ENCODE measurements at places on chromosomes 6 and 20. TPM values are rescaled to one million over a fixed set of nuclear protein-coding genes. Genes with fewer than 3 reads are reported as not detected.

- no peaks in the 10 kb centered on the region for H3K4me1 ChIP-seq
- H3K36me3 ChIP-seq = no peaks in the 10 kb centered on the region
- no peak overlapping the region for H3K4me3 ChIP-seq
These were observed 296.5 kb downstream of the SMOC2 start for GRCh38 chr6:168737481-168737880.

GRCh38 chr20:54173653-54174456 lies at the start of gene CYP24A1:
Gene CYP24A1, minus strand, starts transcription at chr20:54173986. Its CDS starts 407 bp downstream, at chr20:54173579.
- peaks cover 56% of the 10 kb centered on the region for H3K27me3 ChIP-seq
- no peak within 1 kb of the TSS for H3K27ac ChIP-seq
- H3K4me3 ChIP-seq = no peak within 1 kb of the TSS
- peak; percentile 88 for DNase-seq

DNA sequence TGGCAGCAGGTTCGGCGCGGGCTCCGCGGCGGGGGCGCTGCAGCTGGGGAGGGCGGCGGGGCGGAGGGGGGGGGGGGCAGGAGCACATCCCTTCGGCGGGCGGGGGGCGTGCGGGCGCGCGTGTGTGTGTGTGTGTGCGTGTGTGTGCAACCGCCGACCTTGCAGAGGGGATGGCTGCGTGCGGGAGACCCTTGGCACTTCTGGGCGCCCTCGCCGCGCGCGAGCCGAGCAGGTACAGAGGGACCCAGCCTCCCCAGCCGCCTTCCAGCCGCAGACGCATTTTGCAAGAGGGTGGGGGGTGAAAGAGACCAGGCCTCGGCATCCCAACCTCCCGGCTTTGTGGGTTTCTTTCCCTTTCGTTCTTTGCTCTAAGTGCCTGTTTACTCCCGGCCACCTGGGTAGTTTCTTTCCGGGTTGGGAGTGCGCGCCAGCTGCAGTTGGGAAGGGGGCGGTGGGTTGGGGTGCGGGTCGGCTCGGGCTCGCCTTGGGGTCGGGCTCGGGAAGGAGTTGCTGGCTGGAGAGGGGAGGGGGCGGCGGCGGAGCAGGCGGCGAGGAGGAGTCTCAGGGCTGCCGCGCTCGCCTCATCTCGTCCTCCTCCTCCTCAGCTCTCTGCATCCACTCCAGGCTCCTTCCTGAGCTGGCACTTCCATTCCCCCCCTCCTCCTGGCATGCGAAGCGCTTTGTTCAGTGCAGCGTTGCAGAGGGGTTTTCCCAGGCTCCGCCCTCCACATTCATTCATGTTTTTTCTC lies 620 bp downstream of the HIVEP1 start:
- peak; percentile 89 for DNase-seq
- peaks cover 5% of the 10 kb centered on the region for H3K4me1 ChIP-seq
- H3K27me3 ChIP-seq = no peaks in the 10 kb centered on the region
- H3K4me3 ChIP-seq = peak overlapping the region; percentile 73
- H3K36me3 ChIP-seq = no peaks in the 10 kb centered on the region
- peak overlapping the region; percentile 98 for H3K27ac ChIP-seq

GRCh38 chr6:55954436-55954835 lies 79.0 kb upstream of the BMP5 start:
- H3K36me3 ChIP-seq = no peaks in the 10 kb centered on the region
- H3K4me3 ChIP-seq = no peak overlapping the region
- no peaks in the 10 kb centered on the region for H3K27me3 ChIP-seq
- DNase-seq = no peak

- no peaks in the 10 kb centered on the region for H3K36me3 ChIP-seq
- DNase-seq = peak; percentile 47
- no peak overlapping the region for H3K27ac ChIP-seq
These were observed 61.2 kb upstream of the SGK1 start for GRCh38 chr6:134379076-134379475.

- no peaks in the 10 kb centered on the region for H3K27me3 ChIP-seq
- DNase-seq = no peak
- H3K4me3 ChIP-seq = no peak overlapping the region
- H3K36me3 ChIP-seq = peaks cover 6% of the 10 kb centered on the region
These were observed 3.5 kb downstream of the CITED2 start for GRCh38 chr6:139370999-139371345.

GRCh38 chr6:130852844-130853554 lies 25.8 kb downstream of the SMLR1 start:
- no peaks in the 10 kb centered on the region for H3K4me1 ChIP-seq
- no peak overlapping the region for H3K27ac ChIP-seq
- DNase-seq = no peak
- no peaks in the 10 kb centered on the region for H3K36me3 ChIP-seq
- no peak overlapping the region for H3K4me3 ChIP-seq

- H3K27ac ChIP-seq = no peak overlapping the region
- H3K4me3 ChIP-seq = no peak overlapping the region
- no peaks in the 10 kb centered on the region for H3K4me1 ChIP-seq
- no peak for DNase-seq
- H3K36me3 ChIP-seq = no peaks in the 10 kb centered on the region
These were observed 298.1 kb downstream of the TFAP2B start for GRCh38 chr6:51116723-51117122.

- H3K27ac ChIP-seq = no peak overlapping the region
- no peak overlapping the region for H3K4me3 ChIP-seq
- DNase-seq = no peak
- no peaks in the 10 kb centered on the region for H3K4me1 ChIP-seq
These were observed 12.2 kb downstream of the RBM24 start for GRCh38 chr6:17293395-17293794.

GRCh38 chr6:3540253-3540820 lies 83.5 kb upstream of the SLC22A23 start:
- no peak for DNase-seq
- no peaks in the 10 kb centered on the region for H3K27me3 ChIP-seq
- no peak overlapping the region for H3K4me3 ChIP-seq
- no peaks in the 10 kb centered on the region for H3K36me3 ChIP-seq

- H3K27me3 ChIP-seq = no peaks in the 10 kb centered on the region
- H3K4me1 ChIP-seq = no peaks in the 10 kb centered on the region
- H3K27ac ChIP-seq = no peak overlapping the region
- DNase-seq = no peak
- no peak overlapping the region for H3K4me3 ChIP-seq
- H3K36me3 ChIP-seq = no peaks in the 10 kb centered on the region
These were observed 475.2 kb upstream of the MARCKS start for GRCh38 chr6:113381959-113382358.

DNA sequence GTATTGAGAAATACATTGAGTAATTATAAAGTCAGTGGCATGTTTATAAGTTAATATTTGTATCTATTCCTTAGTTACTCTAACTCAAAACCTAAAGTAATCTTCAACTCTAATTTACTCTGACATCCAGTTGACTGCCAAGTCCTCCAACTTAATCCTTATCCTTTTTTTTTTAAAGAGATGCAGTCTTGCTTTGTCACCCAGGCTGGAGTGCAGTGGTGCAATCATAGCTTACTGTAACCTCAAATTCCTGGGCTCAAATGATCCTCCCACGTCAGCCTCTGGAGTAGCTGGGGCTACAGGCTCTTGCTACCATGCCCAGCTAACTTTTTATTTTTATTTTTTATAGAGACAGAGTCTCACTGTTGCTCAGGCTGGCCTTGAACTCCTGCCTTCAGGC lies 24.4 kb downstream of the PTPN1 start:
- H3K4me3 ChIP-seq = no peak overlapping the region
- no peaks in the 10 kb centered on the region for H3K27me3 ChIP-seq
- no peaks in the 10 kb centered on the region for H3K36me3 ChIP-seq
- peak overlapping the region; percentile 62 for H3K27ac ChIP-seq

DNA sequence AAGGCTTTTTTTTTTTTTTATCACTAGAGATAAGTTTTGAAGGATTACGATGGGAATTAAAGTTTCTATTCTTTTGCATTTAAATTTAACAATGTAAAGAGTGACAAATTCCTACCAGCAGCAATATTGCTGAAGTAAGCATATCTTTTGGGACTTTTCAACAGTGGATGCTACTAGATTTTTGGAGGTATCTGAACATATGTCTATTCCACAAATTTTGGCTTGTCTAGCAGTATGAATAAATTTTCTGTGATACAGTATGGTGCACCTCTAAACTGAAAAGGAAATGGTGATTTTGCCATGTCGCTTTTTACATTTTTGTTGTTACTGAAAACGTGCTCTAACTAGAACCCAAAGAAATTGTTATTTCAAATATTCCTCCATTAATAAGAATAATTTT lies 368.3 kb upstream of the MANEA start:
- H3K36me3 ChIP-seq = no peaks in the 10 kb centered on the region
- no peaks in the 10 kb centered on the region for H3K27me3 ChIP-seq
- H3K4me1 ChIP-seq = no peaks in the 10 kb centered on the region
- H3K4me3 ChIP-seq = no peak overlapping the region
- no peak overlapping the region for H3K27ac ChIP-seq

- H3K4me3 ChIP-seq = no peak overlapping the region
- H3K27me3 ChIP-seq = no peaks in the 10 kb centered on the region
- H3K36me3 ChIP-seq = peaks cover 66% of the 10 kb centered on the region
- peak; percentile 47 for DNase-seq
- H3K4me1 ChIP-seq = peaks cover 50% of the 10 kb centered on the region
- no peak overlapping the region for H3K27ac ChIP-seq
These were observed 49.7 kb downstream of the TOP1 start for GRCh38 chr20:41078329-41078728.

DNA sequence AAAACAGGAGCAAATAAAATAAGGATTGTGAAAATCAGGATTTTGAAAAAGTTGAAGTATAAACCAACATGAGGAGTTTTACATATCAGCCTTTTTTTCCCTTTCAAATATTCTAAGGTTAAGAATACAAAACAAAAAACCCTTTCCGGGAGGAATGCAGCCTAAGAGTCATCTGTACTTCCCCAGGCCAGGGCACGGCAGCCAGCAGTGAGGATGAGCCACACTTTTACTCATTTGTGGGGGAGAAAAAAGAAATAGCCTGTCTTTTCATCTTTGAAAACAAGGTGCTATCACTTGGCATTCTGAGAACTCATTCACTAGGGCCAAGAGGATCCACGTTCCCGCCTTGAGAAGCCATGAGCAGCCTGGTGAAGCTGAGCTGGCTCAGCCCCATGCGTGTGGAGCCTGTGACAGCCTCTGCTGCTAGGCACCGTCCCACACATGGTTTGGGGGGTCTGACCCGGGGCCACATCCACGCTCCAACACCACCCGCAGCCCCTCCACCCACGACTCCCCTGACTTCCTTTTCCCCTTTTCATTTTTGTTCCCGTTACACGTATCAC lies 11.2 kb downstream of the SLC22A1 start:
- no peaks in the 10 kb centered on the region for H3K27me3 ChIP-seq
- DNase-seq = no peak
- H3K36me3 ChIP-seq = no peaks in the 10 kb centered on the region
- H3K27ac ChIP-seq = no peak overlapping the region

DNA sequence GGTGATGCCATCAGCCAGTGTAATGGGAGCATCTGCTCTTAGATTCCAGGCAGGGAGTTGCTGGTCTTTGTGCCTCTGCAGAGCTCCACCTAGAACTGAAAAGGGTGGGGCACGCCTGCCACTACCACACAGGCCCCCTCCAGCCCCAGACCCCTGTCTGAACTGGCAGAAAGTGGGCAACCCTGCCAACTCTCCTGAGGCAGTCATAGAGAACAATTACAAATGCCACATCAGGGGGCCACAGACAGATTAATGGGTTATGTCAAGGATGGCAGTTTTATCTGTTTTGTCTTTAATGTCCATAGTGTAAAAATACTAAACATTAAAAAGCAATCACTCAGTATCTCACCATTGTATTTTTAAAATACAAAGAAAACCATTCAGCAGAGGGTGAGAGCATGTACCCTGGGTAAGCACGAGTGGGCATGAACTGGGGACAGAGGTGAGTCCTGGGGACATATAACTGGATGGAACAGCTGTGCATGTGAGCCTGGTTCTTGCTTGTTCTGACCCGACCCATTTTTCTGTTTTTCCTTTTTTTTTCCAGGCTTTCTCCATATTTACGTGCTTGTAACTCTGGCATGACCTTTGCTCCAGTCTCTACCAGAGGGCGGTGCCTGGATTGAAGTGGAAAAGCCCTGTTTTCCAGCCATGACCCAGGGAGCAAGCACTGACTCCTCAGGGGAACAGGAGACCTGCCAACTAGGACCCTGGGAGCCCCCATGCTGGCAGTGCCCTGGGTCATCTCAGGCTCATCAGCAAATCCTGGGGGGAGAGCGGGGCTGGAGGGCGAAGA lies 8.2 kb downstream of the TRAF3IP2 start:
- H3K4me3 ChIP-seq = no peak overlapping the region
- H3K36me3 ChIP-seq = peaks cover 18% of the 10 kb centered on the region
- no peaks in the 10 kb centered on the region for H3K27me3 ChIP-seq
- peaks cover 36% of the 10 kb centered on the region for H3K4me1 ChIP-seq
- H3K27ac ChIP-seq = no peak overlapping the region

DNA sequence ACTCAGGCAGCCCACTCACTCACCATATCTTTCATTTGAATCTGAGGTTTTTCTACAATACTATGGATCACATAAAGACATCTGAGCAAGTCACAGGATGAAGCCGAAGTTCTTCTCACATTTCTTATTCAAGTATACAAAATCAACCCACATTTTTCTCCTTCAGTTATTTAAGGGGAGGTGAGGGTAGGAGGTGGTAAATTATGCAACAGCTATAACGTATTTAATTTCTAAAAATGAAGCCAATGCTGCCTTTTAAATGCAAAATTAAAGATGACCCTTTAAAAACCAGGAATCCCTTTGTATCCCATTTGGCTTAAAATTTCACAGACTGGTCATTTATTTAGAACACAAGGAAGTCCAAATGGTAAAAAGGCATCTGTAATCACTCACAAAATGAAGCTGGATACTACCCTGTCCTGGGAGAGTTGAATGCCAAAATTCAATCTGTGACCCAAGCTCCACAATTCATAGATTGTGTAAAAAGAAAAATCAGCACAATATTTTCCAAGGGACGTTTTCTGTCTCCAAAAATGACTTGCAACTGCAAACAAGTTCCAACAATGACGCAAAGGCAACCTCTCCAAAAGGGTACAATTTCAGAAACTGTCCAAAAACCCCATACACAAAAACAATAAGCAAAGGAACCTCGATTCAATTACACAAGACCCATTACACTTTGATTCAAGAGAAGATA lies 48.8 kb downstream of the EPB41L2 start:
- peak overlapping the region; percentile 14 for H3K27ac ChIP-seq
- H3K4me1 ChIP-seq = no peaks in the 10 kb centered on the region
- no peaks in the 10 kb centered on the region for H3K27me3 ChIP-seq

GRCh38 chr6:98711380-98711779 lies 123.0 kb upstream of the POU3F2 start:
- H3K4me3 ChIP-seq = no peak overlapping the region
- no peak overlapping the region for H3K27ac ChIP-seq
- H3K4me1 ChIP-seq = no peaks in the 10 kb centered on the region
- H3K27me3 ChIP-seq = no peaks in the 10 kb centered on the region
- DNase-seq = no peak

- no peak for DNase-seq
- H3K27ac ChIP-seq = no peak overlapping the region
- H3K36me3 ChIP-seq = no peaks in the 10 kb centered on the region
These were observed 3.4 kb upstream of the TBC1D7 start for GRCh38 chr6:13331516-13332348.

- no peaks in the 10 kb centered on the region for H3K36me3 ChIP-seq
- H3K4me3 ChIP-seq = peak overlapping the region; percentile 88
- DNase-seq = no peak
- H3K4me1 ChIP-seq = peaks cover 56% of the 10 kb centered on the region
These were observed 1.3 kb downstream of the DSTN start for GRCh38 chr20:17571153-17571527.

GRCh38 chr20:19849341-19850197 lies 91.5 kb downstream of the RIN2 start:
- no peaks in the 10 kb centered on the region for H3K36me3 ChIP-seq

The ZNF334 gene
- 4.3 TPM for total RNA-seq

The ISM1 gene
- total RNA-seq = 0.71 TPM

The MYT1 gene
- not detected for total RNA-seq

The FAM83D gene
- total RNA-seq = 8.5 TPM

The TRIM39 gene
- 10.2 TPM for total RNA-seq

The RNF182 gene
- 3.3 TPM for total RNA-seq

The CCN5 gene
- 14.3 TPM for total RNA-seq

The SLC17A1 gene
- not detected for total RNA-seq

The TRIM15 gene
- not detected for total RNA-seq

The DDX43 gene
- 1.5 TPM for total RNA-seq

The ZBTB46 gene
- 11.3 TPM for total RNA-seq

Data from left lung (tissue), 14 donors.